ENCODE measurements at places on chromosomes 3 and 15.

DNA sequence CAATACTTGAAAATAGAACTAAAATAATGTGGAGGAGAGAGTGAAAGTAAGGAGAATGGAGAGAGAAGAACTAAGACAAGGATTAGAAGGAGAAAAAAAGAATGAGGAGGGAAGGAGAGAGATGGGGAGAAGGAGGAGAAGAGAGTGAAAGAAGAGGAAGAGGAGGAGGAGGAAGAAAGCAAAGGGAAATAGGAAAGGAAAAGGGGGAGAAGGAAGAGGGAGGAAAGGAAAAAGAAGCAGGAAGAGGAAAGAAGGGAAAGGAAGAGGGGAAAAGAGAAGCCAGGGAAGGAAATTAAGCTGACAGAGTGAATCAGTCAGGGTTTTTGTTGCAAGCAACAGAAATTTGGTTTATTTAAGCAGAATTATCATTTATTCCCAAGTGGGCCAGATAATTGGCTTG is 241.7 kb upstream of the P2RY1 start:
- no peak for DNase-seq

DNA sequence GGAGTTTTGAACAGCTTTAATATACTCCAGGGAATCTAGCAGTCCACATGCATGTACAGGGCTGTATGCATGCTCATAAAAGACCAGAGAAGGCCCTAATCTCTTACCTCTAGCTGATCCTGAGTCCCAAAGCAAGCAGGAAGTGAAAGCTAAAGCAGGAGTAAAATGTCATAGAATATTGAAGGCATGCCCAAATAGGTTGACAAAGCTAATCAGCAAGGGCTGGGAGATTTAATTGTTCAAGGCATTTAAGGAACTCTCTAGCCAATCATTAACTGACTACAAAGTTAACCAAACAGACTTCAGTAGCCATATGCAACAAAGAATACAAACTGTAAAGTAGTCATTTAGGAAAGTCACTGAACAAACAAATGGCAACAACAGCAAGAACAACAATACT is 85.8 kb upstream of the KBTBD8 start:
- no peak for DNase-seq

GRCh38 chr3:188077160-188077799 is 76.7 kb upstream of the LPP start:
- DNase-seq, result no peak

- no peak for DNase-seq
Measured at GRCh38 chr3:87792534-87793336, 266.1 kb downstream of the CGGBP1 start.

GRCh38 chr3:117302428-117302827 is 592.8 kb downstream of the TUSC7 start:
- no peak for DNase-seq

GRCh38 chr3:147881933-147882332 is 472.8 kb downstream of the ZIC1 start:
- DNase-seq, result no peak

DNA sequence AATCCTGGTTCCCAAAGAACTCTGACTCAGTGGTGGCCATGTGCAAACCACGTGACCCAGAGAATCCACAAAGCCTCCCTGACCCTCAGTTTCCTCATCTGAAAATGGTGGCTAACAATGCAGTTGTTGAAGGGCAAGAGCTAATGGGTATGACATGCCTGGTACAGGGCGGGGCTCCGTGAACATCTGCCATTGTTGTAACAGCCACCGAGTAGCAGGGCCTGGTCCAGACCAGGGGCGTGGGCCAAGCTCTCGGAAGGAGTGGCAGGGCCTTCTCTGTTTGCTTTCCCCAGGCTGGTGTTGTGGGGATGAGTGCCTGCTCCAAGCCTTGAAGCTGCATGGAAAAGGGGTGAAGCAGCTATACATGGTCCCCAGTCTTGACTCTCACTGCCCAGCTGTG is 13.4 kb downstream of the MAPKAPK3 start:
- DNase-seq, result no peak

DNA sequence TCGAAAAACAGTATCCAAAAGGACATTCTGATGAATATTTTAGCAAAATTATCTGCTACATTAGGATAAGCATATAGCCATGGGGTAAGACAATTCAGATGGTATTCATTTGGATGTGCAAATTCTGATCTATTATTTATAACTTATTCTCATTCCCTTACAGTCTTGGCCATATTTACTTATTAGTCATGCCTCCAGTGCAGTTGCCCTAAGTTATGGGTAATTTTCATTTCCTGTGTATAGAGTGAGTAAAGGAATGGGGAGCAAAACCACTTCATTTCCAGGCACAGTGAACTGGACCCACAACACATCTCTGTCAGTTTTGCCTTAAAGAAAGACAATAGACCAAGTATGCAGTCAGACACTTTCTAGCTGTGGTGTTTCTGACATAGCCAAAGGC is 134.3 kb downstream of the POLQ start:
- DNase-seq, result no peak

DNA sequence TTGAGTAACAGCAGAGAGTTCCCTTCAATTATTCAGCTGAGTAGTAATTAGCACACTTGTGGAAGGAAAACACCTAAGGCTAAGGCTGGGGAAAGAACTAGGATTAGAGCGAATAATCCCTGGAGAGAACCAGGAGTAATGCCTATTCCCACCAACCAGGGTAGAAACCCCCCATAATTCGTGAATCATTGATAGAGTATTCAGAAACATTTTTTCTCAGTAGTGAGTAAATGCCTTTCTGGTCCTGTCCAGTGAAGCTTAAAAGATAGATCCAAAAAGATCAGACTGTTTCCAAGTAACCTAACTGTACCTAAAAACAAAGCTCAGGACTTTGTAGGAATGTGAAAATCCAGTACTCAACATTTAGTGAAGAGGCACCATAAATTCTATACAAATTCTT is 71.2 kb downstream of the DGKG start:
- no peak for DNase-seq

GRCh38 chr3:194879991-194880939 is 194.6 kb downstream of the FAM43A start:
- no peak for DNase-seq

- DNase-seq, result peak; percentile 20
Measured at GRCh38 chr3:51942603-51943450, 664 bp downstream of the PARP3 start.

DNA sequence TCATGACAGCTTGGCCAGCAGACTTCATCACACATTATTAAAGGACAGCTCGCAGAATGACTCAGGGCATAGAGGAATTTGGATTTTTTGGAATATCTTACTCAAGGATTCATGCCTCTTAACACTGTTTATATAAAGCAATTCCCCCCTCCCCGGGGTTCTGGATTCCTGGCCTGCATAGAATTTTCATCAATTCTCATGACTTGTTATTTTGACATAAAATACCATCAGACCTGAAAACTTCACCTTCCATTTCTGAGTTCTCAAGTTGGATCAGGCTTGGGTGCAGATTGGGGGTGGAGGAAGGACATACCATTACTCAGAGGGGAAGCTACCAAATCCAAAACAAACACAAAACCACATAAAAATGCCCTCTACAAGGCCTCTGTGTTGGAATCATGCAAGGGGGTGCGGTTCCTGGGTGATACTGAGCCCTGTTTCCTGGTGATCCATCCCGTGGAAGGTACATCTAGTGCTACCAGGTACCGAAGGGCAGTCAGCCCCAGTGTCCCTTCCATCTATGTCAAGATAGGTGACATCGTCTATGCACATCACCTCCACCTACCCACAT is 95.3 kb downstream of the DAPK2 start:
- DNase-seq, result no peak

All from activated CD4-positive, CD25-positive, alpha-beta regulatory T cell (primary cell).